ENCODE measurements at places on chromosomes 1 and 21.

DNA sequence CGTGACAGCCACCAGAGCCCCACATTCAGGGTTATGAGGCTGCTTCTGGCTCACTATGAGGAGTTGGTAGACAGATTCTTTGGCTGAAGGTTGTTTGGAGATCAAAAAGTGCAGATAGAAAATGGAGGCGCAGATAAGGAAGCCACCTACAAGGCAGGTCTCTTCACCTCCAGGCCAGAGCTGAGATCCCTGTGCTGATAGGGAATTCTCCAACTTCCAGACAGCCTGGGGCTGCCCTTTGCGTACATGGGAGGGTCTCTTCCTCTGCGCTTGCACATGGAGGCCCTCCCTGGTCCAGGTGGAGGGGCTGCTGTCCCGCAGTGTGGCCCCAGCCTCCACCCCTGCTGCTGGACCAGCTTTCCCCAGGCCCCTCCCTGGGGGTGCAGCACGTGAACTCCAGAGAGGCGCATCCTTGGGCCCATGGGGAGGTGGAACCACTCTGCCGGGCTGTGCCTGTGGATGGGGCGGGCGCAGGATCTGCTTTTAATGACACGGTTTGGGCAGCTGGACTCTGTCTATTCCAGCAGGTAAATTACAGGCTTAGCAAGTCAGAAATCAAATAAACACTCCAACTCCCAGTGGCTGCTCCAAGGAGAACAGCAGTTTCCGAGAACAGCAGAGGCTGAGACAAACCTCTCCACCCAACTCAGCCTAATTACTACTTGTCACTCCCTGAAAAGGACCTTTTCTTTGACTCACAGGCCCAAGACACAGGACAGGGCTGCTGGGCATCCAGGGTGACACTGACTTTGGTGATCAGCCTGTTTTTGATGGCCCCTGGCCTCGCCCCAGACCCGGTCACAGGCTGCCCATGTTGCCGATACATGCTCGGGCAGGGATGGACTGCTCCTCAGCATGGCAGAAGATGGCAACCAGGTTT lies 12.4 kb downstream of the OXCT2 start:
- no peak for DNase-seq

- no peak for DNase-seq
These were observed 2.8 kb downstream of the ARMH1 start for GRCh38 chr1:44677201-44677766.

GRCh38 chr1:58432851-58433668 lies 113.5 kb downstream of the OMA1 start:
- DNase-seq, result no peak

DNA sequence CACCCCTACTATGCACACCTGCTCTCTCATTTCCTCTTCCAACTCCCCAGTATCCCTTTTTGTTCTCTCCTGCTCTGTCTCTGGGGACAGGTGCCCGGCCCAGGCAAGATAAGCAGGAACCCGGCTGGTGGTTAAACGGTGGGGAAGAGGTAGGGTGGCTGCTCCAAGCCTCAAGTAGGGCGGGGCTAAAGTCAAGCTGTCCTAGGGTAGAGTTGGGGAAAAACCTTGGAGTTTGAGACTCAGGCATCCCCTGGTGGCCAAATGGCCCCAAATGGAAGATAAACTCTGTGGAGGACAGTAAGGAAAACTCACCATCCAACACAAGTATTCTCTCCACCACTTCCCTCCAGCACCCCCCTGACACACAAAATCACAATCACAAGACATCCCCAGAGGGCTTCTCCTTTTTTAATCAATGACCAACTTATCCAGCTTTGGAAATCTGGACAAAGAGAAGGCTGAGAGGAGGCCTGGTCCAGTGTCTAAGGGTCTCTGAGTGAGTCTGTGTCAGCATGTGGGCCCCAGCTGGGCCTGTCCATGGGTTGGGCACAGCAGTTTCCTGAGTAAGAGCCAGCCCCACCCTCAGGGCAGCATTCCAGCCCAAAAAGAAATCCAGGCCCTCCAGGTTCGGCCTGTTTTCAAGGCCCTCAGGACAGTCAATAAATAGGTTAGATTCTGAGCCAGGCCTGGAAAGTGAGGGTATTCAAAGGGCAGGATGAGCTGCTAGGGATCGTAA lies 9.8 kb downstream of the POMGNT1 start:
- DNase-seq, result no peak

GRCh38 chr1:151288502-151288901 lies 6.4 kb downstream of the ZNF687 start:
- DNase-seq, result no peak

DNA sequence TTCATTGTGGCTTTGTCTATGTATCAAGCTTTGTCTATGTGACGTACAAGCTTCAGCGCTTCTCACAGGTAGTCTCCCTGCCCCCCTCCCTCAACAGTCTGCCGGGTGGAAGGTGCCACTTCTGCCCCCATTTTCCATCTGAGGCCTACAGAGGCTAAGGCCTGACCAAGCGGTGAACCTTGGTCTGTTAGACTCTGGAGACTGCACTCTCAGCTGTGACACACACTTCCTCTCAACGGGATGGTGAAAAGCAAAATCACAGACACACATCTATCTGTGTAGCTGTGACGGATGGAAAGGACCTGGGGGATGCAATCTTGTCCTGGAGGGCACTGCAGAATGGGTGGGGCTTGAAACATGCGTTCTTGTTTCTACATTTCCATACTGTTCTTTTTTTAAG lies 152.9 kb upstream of the EDN2 start:
- DNase-seq, result no peak

GRCh38 chr1:32413507-32414185 lies 19.4 kb upstream of the BSDC1 start:
- DNase-seq, result peak; percentile 60

GRCh38 chr1:11719313-11720032 lies 16.5 kb upstream of the AGTRAP start:
- peak; percentile 90 for DNase-seq

DNA sequence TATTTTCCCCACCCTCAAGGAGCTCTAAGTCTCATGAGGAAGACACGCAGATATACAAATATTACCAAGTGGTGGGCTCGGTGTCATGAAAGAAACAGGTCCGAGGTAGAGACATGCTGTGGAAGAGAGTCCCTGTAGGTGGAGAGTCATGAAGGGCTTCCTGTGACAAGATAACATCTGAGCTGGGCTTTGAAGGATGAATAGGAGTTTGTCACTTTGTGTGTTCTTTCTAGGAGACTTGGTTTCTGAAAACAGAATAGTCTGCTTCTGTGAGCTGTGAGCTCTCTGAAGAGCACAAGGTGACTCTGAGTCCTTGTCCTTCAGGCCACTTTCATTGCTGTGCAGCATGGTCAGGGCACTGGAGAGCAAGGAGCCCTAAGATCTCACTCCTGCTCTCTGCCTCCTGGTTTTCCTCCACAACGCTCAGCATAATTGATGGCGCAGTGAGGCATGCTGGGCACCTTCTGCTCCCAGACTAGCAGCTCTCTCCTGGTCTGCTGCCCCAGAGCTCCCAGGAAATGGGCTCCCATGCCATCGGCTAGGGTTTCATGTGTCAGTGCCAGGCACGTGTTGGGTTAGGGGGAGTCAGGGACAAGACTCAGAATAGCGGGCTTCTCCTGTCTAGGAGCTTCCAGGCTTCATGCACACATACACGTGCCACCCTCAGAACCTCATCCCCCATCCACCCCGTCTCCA lies 209.9 kb upstream of the CSF3R start:
- no peak for DNase-seq

DNA sequence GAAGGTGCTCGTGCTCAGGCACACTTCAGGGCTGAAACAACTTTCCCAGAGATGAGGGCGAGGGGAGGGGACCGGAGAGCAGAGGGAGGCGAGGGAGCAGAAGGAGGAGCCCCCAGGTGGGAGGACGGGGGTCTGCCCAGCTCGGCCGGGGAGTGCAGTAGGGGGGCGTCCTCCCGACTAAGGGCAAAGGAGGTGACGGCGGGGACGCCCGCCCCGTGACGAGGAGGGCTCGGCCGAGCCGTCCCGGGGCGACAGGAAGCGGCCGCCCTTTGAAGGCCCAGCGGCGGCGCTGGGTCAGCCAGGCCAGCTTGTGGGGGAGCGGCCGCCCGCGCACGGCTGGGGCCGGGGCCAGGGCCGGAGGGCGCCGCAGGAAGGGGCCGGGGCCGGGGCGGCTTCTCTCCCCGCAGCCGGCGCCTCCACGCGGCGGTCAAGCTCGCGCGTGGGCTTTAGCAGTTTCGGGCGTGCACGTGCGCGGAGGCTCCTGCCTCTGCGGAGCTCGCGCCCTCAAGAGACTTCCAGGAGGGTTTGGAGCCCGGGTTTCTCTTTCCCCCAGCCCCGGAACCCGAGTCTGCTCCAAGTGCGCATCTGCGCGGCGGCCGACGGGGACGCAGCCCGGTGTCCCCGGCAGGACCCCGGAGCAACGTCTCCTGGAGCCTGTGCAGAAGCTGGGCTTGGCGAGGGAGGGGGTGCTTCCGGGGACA lies 100.8 kb upstream of the SLC45A1 start:
- peak; percentile 8 for DNase-seq

DNA sequence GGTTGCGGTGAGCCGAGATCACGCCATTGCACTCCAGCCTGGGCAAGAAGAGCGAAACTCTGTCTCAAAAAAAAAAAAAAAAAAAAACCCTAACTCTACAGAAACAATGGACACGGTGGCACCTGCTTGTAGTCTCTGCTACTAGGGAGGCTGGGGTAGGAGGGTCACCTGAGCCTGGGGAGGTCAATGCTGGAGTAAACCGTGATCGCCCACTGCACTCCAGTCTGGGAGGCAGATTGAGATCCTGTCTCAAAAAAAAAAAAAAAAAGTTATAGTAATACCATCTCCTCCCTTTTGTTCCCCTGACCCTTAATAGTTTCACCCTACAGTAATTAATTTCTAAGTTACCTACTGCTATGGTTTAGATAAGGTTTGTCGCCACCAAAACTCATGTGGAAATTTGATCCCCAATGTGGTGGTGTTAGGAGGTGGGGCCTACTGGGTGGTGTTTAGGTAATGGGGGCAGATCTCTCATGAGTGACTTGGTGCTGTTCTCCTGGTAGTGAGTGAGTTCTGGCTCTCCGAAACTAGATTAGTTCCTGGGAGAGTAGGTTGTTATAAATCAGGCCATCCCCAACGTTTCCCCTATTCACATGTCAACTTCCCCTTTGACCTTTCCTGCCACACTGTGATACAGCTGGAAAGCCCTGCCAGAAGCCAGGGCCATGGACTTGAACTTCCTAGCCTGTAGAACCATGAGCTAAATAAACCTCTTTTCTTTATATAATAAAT lies 9.8 kb downstream of the FBXO42 start:
- no peak for DNase-seq

DNA sequence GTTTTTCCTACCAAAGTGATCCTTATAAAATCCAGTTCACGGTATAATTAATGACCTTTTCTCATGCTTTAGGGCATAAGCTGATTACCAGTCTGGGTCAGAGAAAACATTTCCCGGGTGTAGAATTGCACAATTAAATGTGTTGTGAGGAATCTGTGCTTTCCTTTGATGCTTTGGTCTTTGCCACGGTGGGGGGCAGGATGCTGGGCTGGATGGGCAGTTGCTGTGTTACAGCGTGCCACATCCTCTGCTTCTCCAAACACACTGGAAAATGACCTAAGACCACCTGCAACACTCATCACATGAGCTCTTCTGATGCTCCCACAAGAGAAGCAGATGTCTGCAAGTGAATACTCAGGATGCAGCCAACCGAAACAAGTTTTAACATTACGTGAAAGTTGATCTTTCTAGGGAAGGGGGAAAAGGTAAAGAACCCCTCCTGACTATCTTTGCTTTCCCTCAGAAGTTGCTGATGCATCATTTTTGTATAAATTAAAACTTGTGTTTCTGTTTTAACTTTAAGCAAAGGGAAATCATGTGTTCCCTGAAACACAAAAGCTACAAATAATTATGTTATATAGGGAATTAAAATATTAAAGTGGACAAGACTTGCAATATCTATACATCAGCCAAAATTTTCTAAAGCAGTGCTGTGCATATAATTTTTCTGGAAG lies 515.3 kb upstream of the NR5A2 start:
- no peak for DNase-seq

GRCh38 chr1:16067127-16067768 lies 6.2 kb downstream of the FAM131C start:
- no peak for DNase-seq

DNA sequence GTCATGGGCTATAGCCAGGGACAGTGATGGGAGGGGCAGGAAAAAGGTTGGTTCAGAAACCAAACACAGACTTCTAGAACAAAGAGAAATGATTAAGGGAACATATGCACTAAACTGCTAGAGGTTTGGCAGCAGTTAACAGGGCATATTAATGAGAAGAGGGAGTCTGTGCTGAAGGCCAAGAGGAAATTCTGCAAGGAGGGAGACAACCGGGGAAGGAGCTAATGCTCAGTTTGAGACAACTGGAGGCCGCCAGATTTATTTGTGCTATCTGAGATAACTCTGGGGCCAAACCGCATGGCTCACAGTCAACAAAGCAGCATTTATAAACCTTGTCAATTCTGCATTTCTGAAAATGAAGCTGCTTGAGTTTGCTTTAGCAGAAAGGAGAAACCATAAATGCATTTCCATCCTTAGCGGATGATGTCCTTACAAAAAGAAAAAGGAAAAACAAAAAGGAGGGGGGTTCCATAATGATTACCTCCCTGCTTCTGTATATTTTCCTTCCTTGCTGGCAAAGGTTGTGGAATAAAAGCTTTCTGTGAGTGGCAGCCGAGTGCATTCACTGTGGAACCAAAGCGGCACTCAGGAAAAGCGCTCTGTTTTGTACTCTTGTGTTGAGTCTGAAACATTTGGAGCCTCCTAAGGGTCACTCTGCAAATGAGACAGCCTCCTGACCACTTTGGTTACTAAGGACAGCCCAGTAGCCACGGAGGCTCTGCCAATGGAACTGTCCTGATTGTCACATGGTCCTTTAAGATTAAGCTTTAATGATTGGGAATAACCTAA lies 70.3 kb downstream of the SIM2 start:
- DNase-seq, result no peak

DNA sequence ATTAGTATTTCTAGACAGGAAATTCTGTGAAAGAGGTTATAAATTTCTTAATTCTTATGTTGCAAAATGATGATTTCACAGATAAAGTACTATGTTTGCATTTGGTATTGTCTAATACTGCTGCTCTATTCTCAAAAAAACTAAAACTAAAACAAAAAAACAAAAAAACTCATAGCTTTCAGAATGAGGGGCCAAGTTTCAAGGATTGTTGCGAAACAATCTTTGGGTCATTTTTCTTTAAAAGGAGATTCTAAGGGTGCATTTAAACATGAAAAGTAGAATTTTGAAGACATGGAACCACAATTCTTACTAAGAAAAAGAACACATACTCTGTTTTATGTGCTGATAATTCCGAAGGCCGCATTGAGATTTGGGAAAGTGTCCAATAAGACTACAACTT lies 645.1 kb downstream of the ADGRL2 start:
- no peak for DNase-seq

DNA sequence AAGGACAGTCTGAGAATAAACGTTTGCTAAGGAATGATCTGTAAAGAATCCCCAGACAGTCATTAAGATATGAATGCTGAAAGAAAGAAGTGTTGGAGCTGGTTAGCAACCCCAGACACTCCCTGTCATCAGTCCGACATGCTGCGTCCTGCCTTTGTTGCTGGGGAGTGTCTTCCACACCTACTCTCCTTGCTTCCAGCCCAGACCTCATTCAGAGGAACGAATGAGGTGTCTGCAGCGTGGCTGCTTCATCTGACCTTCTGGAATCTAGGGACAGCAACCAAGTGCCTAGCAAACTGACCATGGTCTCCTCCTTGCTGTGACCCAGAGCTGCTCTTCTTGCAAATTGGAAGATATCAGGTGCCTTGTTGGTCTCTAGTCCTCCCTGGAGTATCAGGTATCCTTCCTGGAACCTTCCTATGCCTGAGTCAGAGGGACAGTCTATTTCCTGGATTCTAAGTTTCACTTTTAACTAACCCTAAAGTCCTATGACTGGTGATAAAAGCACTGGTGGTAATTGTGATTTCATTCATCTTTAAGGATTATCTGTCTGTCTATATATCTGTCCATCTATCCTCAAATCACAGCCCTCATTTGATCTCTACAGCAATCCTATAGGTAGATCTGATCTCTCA lies 45.3 kb downstream of the NFASC start:
- no peak for DNase-seq

Measured in activated CD4-positive, alpha-beta T cell treated with anti-CD3 and anti-CD28 coated beads, Interleukin-2, amount 50 U/mL, for 4 hours (primary cell).